ENCODE measurements at places on chromosomes 1 and 21.
A peak's percentile ranks its signal among the peaks of the same experiment; 100 is the strongest.

- DNase-seq = no peak
Measured at GRCh38 chr1:85296980-85297379, 20.5 kb upstream of the BCL10 start.

- DNase-seq = no peak
Measured at GRCh38 chr1:152348447-152348846, 11.4 kb downstream of the FLG2 start.

- no peak for DNase-seq
Measured at GRCh38 chr21:36297406-36297937, 22.5 kb upstream of the MORC3 start.

- DNase-seq = peak; percentile 28
Measured at GRCh38 chr1:21468599-21468998, 28.7 kb downstream of the NBPF3 start.

Measured in stimulated activated CD4-positive, alpha-beta T cell treated with anti-CD3 and anti-CD28 coated beads, Interleukin-4, amount 100 ng/mL, for 1 hour (primary cell).